ENCODE measurements at places on chromosomes 5 and 9.

DNA sequence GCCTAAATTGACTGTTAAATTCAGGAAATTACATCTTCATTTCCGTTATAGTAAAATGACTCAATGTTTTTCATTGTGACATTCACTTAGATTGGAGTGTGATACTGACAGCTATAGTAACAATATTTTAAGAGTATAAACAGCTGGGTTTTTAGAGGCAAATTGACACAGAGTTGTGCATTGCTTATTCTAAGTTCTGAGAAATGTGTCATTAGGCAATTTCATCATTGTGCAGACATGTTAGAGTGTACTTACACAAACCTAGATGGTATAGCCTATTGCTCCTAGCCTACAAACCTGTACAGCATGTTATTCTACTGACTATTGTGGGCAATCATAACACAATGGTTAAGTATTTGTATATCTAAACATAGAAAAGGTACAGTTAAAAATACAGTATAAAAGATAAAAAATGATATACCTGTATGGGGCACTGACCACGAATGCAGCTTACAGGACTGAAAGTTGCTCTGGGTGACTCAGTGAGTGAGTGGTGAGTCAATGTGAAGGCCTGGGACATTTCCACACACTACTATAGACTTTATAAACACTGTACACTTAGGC lies 132.7 kb downstream of the PDE4D start:
- DNase-seq = no peak

DNA sequence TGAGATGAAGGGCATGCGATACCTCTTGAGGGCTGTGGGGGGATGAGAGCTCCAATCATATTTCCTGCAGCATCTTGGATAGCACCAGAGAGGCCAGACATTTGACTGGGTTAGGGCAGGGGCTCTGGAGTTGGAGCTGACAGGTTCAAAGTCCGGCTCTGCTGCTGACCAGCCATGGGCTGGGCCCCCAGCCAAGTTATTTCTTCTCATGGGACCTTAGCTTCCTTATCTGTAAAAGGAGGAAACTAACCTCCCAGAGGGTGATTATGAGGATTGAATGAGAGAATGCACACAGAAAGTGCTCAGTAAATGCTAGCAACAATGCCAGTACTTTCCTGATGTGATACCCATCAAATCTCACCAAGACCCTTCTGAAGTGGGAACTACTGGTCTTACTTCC lies 65.2 kb upstream of the SLC25A51 start:
- no peak for DNase-seq

DNA sequence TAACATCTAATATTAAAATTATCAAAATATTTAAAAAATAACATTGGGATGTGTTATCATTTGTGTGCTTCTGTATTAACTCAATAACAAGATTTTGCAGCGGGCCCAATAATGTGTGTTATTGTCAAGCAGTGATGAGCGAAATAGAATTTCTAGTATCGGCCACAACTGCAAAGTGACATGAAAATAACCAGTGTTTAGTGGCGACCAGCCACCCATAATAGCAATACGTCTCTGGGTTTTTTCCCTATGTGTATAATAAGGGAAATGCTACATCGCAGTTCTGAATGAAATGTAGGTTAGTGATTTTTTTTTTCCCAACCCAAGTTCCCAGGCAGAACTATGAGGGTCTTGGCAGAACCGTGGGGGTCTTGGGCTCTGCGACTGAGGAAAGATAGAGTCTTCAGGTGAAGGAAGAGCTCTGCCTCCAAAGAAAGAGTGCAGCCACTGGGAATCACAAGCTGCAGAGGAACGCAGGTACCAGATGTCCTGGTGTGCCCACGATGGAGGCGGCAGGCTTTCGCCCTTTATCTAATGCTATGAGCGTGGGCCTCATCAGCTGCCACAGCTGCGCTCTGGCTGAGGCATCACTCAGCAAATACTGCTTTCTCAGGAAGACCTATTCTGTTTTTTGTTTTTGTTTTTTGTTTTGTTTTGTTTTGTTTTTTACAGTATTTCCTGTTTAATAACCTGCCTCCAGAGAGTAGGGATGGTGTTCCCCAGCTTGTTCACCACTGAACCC lies 235.0 kb downstream of the ROR2 start:
- DNase-seq = no peak

- no peak for DNase-seq
Measured at GRCh38 chr5:21236104-21236503, 1248.1 kb upstream of the CDH18 start.

- no peak for DNase-seq
Measured at GRCh38 chr5:172869691-172870090, 35.6 kb downstream of the ERGIC1 start.
